ENCODE measurements at places on chromosomes 2 and 18. TPM values are rescaled to one million over a fixed set of nuclear protein-coding genes. Genes with fewer than 3 reads are reported as not detected.

DNA sequence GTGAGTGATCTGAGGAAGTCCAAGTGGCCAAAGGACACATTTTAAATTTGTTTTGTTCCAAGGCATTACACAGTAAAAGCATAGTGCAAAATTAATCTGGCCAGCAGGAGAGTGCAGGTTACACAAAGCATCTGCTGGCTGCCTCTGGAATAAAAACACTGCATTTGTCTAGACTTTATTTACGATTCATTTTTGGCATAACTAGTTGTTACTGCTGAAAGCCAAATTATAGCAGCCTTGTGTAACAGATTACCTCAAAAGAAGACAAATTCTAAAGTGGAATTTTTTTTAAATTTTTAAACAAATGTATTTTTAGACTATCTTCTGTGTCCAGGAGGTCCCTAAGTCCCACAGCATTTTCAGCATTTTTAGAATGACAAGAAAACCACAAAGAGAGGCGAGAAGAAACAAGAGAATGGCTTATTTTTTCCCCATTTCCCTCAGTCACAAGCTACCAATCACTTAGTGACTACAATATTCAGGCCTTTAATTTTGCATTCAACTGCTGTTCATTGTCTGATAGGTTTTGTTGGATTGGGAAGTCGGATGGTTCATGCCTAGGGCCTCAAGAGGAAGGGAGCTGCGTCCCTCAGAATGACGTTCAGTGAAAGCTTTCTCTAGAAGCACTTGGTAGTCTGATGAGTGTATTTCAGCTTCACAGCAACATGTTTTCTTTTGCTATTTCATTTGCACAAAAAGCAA, 46.0 kb downstream of the TMEFF2 start:
- H3K27ac ChIP-seq, result peak overlapping the region; percentile 22
- no peaks in the 10 kb centered on the region for H3K27me3 ChIP-seq
- no peaks in the 10 kb centered on the region for H3K4me1 ChIP-seq
- no peak overlapping the region for H3K4me3 ChIP-seq

DNA sequence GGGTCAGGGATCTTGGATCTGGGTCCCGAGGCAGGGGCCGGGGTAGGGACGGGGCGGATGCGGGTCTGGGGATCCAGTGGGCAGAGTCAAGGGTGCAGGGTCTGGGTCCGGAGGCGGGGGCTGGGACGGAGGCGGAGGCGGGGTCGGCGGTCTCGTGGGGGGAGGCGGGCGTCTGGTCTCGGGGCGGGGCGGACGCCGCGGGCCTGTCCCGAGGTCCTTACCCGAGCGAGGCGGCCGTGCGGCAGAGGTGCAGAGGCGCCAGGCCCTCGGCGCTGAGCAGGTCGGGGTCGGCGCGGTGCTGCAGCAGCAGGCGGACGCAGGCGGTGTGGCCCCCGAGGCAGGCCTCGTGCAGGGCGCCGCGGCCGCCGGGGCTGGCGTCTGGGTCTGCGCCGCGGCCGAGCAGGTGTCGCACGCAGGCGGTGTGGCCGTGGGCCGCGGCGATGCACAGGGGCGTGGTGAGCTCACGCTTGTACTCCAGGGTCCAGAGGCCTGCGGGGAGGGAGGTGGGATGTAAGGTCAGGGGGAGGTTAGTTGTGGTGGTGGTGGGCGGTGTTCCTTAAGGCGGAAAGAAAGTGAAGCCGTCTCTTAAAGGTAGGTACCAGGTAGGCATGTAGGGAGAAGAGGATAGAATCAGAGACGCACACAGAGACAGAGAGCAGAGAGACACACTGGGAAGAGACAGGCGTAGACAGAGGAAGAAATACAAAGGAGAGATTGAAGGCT, 26.6 kb downstream of the ASB18 start:
- peaks cover 19% of the 10 kb centered on the region for H3K4me1 ChIP-seq
- no peaks in the 10 kb centered on the region for H3K27me3 ChIP-seq
- no peak for DNase-seq
- no peaks in the 10 kb centered on the region for H3K36me3 ChIP-seq
- peak overlapping the region; percentile 27 for H3K4me3 ChIP-seq

DNA sequence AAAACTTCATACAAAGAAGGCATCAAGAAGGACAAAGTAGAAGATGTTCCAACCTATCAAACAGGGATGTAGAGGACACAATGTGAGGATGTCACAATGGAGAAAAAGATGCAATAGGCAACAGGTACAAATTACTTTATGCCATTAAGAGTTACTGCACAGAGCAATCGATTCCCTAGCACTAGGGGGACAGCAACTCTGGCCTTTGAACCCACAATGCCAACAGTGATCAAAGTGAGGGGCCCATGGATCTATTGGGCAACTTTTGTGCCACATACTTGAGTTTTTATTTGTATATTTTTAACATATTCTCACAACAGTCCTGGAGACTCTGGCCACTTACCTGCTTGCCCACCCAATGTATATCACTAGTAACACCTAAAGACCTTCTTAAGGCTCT, 220.2 kb downstream of the HNMT start:
- no peak overlapping the region for H3K27ac ChIP-seq
- no peak overlapping the region for H3K4me3 ChIP-seq
- H3K4me1 ChIP-seq, result no peaks in the 10 kb centered on the region
- no peak for DNase-seq
- H3K27me3 ChIP-seq, result no peaks in the 10 kb centered on the region
- no peaks in the 10 kb centered on the region for H3K36me3 ChIP-seq

DNA sequence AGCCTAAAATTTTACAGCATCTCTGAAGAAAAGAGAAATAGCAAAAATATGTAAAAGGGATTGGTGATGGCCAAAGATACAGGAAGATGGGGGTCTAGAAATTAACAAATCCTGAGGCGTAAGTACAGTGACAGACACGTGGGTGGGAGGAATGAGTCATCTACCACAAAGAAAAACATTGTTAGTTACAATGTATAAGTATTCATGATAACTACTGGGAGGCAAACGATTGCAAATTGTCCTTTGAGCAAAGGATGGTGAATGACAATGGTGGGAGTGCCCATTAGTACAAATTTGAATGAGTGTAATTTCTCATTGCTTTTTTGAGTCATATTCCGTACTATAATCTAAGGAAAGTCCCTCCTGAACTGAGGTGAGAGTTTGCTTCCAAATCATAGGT, 809.0 kb upstream of the FAM98A start:
- H3K4me1 ChIP-seq, result no peaks in the 10 kb centered on the region
- no peak for DNase-seq
- no peak overlapping the region for H3K27ac ChIP-seq
- no peak overlapping the region for H3K4me3 ChIP-seq
- H3K36me3 ChIP-seq, result no peaks in the 10 kb centered on the region

- H3K4me1 ChIP-seq, result peaks cover 14% of the 10 kb centered on the region
- no peak overlapping the region for H3K4me3 ChIP-seq
- no peak for DNase-seq
- H3K27me3 ChIP-seq, result no peaks in the 10 kb centered on the region
- H3K27ac ChIP-seq, result no peak overlapping the region
- H3K36me3 ChIP-seq, result no peaks in the 10 kb centered on the region
Observed at GRCh38 chr2:11537951-11538350, 4.1 kb downstream of the GREB1 start.

DNA sequence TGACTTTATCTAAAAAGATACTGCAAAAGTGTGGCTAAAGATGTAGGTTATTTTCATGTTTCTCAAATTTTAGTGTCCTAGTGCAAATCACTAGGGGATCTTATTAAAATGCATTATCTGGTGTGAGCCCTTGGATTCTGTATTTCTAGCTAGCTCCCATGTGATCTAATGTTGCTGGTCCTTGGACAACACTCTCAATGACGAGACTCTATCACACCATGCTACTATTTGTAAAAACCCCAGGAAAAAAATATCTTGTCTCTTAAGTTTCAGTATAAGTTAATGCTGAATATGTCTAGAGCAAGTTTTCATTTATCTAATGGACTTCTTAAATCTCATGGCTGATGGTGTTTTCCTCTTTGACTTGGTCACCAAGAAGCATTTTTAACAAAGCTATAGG, 5.8 kb downstream of the DOCK10 start:
- H3K27ac ChIP-seq, result no peak overlapping the region
- no peaks in the 10 kb centered on the region for H3K4me1 ChIP-seq
- H3K27me3 ChIP-seq, result no peaks in the 10 kb centered on the region
- no peak for DNase-seq
- no peaks in the 10 kb centered on the region for H3K36me3 ChIP-seq
- H3K4me3 ChIP-seq, result no peak overlapping the region

GRCh38 chr2:32701806-32702205, 74.0 kb downstream of the TTC27 start:
- no peak overlapping the region for H3K4me3 ChIP-seq
- no peaks in the 10 kb centered on the region for H3K36me3 ChIP-seq
- DNase-seq, result no peak
- no peaks in the 10 kb centered on the region for H3K4me1 ChIP-seq
- no peak overlapping the region for H3K27ac ChIP-seq

GRCh38 chr2:121388371-121388770, 103.4 kb upstream of the TFCP2L1 start:
- no peaks in the 10 kb centered on the region for H3K4me1 ChIP-seq
- DNase-seq, result no peak
- H3K4me3 ChIP-seq, result no peak overlapping the region

- no peaks in the 10 kb centered on the region for H3K27me3 ChIP-seq
- DNase-seq, result no peak
- H3K4me3 ChIP-seq, result no peak overlapping the region
- H3K27ac ChIP-seq, result peak overlapping the region; percentile 74
- H3K36me3 ChIP-seq, result no peaks in the 10 kb centered on the region
Observed at GRCh38 chr18:34773961-34774766, 64.1 kb downstream of the DTNA start.

DNA sequence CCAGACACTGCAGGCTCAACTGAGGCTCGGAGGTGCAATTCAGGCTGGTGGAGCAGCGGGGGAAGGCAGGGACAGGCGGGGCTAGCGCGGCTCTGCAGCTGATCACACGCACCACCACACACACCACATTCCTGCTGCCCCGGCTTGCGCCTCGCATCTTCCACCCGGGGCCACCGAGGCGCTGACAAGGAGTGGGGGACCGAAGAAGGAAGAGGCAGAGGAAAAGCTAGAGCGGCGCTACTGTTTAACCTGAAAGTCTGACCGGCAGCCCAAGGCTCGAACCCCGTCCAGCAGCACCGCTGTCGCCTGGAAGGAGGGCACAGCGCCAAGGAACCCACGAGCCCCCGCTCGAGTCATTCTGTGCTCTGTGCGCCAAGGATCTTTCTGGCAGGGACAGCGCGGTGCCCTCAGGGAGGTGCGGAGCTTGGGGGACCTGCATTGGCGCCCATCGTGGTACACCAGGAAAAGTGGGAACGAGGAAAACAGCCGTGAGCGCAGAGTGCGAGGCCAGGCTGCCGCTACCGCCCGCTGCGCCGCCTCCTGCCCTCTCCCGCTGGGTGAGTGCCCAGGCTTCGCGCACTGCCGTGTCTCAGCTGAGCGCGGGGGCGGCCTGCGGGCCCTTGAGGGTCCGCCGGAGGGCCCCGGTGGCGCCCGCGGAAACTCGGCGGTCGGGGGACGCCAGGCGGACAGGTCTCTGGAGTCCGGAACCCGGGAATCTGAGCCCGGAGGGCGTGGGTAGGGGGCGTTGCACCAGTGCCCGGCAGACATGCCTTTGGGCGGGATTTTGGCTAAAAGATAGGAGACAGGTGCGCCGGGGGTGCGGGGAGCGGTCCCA, 860 bp upstream of the KCNJ3 start:
- H3K4me1 ChIP-seq, result peaks cover 26% of the 10 kb centered on the region
- H3K4me3 ChIP-seq, result peak overlapping the region; percentile 58
- DNase-seq, result no peak
- no peaks in the 10 kb centered on the region for H3K36me3 ChIP-seq

DNA sequence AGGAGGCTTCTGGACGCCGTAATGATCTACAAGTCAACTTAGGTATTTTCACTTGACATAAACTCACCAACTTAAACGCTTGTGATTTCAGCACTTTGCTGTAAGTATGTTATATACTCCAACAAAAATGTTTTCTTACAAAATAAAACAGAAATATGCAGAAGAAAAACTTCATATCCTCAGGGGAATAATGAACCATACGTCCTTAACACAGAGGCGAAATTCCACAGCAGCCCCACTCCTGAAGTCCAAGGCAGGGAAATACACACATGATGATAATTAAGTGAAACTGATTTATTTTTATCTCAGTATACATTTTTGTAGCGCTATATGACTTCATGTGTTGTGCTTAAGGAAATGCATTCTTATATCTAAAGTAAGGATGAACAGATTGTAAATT, 335.4 kb upstream of the VWC2L start:
- H3K36me3 ChIP-seq, result no peaks in the 10 kb centered on the region
- H3K4me3 ChIP-seq, result no peak overlapping the region
- no peaks in the 10 kb centered on the region for H3K4me1 ChIP-seq
- no peak for DNase-seq

- H3K4me1 ChIP-seq, result no peaks in the 10 kb centered on the region
- H3K4me3 ChIP-seq, result no peak overlapping the region
Observed at GRCh38 chr2:43444989-43445645, 150.7 kb downstream of the THADA start.

GRCh38 chr2:4653991-4654390, 950.6 kb downstream of the DCDC2C start:
- no peak overlapping the region for H3K27ac ChIP-seq
- DNase-seq, result no peak
- no peaks in the 10 kb centered on the region for H3K27me3 ChIP-seq
- H3K4me1 ChIP-seq, result no peaks in the 10 kb centered on the region

- no peaks in the 10 kb centered on the region for H3K4me1 ChIP-seq
- DNase-seq, result no peak
- no peak overlapping the region for H3K4me3 ChIP-seq
Observed at GRCh38 chr2:42984617-42985016, 192.2 kb upstream of the HAAO start.

Gene ZAP70
- total RNA-seq, result 0.86 TPM

Gene DNAJC27
- 7.5 TPM for total RNA-seq

Gene ABCB11
- total RNA-seq, result 0.12 TPM

Gene TFCP2L1
- 0.28 TPM for total RNA-seq

Gene TRABD2A
- total RNA-seq, result 1.7 TPM

Gene ALPP
- not detected for total RNA-seq
